ENCODE measurements at places on chromosomes 2 and 18.

DNA sequence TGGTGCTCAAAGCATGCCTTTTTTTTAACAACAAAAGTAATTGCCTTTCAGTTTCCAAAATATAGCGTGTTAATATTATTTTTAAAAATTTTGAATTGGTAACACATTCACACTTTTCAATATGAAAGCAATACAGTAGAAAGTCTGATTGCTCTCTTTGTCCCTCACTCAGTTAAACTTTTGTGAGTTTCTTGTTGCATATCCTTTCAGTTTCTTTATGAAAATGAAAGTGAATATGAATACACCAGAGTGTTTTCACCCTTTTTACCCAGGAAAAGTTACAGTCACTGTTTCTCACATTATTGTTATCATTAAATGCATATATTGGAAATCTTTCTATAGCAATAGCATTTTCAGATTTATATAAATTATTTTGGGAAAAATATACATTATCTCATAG, 377.4 kb upstream of the CRIM1 start:
- DNase-seq = no peak

DNA sequence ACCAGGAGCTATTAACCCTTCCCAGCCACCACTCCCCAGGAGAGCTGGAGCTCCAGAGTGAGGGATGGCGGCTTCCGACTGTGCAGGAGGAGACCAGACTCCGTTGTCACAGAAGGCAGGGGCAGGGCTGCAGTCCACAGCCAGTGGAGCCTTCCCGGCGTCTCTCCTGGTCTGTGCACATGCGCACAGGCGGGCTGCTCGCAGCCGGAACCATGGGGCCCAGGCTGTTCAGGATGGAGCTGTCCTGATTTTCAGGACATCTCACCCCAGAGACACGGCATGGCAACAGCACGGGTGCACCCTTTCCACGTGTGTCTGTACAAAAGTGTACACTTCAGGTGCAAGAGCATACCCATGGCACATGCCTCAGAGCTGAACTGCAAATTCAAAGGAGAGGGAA, 28.9 kb downstream of the EIPR1 start:
- peak; percentile 35 for DNase-seq

DNA sequence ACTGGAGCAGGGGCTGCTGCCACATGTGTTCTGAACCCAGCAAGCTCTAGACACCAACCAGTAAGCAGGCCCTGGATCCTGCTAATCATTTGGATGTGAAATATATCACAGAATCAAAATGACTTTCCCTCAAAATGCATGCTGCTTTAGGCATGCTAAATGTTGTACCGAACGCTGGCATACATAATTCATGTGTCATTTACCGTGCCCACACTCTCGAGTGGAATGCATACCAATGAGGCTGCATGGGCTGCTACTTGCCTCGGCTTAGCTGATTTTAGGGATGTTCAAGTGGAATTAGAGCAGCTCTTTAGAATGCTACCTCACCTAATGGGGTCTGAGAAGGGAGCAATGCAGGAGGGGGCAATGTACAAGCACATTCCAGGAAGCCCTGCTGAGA, 509.6 kb upstream of the RAB6C start:
- no peak for DNase-seq

- no peak for DNase-seq
Observed at GRCh38 chr2:46056541-46056940, 240.7 kb upstream of the EPAS1 start.

DNA sequence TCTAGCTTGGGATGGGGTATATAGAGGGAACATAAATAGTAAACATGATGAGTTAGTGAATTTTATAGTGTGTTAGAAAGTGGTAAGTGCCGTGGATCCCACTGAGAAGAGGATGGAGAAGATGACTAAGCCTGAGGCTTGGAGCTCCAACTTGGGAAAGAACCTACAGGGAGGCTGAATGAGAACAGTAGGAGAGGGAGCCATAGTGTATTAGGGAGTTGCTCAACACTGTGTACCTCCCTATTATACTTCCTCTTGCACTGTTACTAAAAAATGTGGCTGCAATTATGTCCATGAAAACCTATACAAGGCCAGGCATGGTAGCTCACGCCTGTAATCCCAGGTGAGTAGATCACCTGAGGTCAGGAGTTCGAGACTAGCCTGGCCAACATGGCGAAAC, 2.9 kb upstream of the SLC19A3 start:
- DNase-seq = no peak

DNA sequence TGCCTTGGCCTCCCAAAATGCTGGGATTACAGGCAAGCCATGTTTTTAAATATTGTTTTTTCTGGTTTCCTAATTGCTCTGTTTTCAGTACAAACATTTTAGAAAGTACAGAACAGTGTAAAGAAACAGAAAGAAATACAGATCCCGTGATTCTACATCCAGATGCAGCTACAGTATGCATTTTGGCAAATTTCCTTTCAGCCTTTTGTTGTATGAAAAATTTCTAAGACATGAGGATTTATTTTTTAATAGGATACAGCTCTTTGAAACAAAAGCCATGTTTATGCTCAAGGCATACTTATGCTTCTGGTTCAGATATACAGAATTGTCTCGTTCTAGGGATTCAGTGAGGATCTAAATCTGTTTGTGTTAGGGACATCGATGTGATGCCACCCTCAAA, 109.5 kb downstream of the MAP2 start:
- no peak for DNase-seq

- no peak for DNase-seq
Observed at GRCh38 chr2:143819190-143819735, 690.0 kb downstream of the ARHGAP15 start.

GRCh38 chr2:53347269-53347668, 420.3 kb upstream of the CHAC2 start:
- DNase-seq = no peak

DNA sequence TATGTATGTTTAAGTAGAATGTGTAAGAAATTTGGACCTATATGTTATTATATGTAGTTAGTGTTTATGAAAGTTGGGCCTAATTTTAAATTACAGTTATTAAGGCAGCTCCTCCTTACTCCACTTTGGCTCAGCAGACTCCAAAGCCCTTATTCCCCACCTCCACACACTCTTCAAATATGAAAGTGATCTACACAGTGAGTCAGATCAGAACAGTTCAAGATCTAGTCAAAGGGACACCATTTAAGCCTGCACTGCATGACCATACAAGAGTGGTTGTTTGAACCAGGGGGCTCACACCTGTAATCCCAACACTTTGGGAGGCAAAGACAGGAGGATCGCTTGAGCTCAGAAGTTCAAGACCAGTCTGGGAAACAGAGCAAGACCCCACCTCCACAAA, 21.2 kb upstream of the PMAIP1 start:
- no peak for DNase-seq

- DNase-seq = no peak
Observed at GRCh38 chr2:186590350-186590758, 498 bp downstream of the ITGAV start.

DNA sequence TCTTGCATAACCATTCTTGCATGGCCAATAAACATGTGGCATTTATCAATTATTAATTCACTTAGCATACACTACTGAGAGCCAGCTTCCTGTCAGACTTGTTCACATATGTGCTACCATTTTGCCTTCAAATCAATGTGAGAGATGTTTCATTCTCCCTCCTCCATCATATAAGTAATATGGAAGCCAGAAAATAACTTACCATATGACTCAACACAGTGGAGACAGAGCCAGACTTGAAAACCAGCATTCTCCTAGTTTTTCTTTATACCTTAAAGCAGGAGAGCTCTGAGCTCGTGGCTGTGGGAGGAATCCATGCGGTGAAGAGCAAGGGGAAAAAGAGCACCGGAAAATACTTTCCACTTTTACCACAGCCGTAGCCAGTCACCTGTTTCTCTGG, 215.0 kb upstream of the LRATD1 start:
- DNase-seq = peak; percentile 44

DNA sequence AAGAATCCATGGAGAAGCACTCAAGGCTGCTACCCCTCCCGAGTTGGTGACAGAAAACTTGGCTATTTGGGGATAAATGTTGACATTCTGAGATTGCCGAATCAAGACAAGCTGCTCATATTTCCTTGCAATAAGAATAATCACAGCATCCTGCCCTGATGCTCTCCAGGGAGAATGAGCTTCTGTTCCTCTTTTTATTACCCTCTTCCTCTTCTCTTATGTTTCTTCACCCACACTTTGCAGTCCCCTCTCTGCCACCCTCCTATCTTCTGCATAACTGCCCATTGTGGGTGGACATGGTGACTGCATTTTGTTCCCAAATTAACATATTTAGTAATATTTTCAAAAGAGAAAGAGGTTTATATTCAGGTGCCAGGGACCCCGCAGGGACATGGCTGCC, 11.9 kb upstream of the MSGN1 start:
- DNase-seq = no peak

DNA sequence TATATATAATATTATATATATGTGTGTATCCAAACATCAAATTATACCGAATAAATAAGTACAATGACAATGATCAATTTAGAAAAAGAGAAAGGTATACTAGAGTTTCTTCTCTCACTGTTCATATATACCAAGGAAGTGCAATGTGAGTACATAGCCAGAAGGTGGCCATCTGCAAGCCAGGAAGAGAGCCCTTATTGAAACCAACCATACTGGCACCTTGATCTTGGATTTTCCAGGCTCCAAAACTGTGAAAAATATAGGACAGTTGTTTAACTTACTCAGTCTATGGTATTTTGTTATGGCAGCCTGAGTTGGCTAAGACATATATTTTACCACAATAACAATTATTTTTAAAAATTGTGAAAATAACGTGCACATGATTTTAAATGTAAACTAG, 1490.2 kb upstream of the SLC39A10 start:
- peak; percentile 17 for DNase-seq

DNA sequence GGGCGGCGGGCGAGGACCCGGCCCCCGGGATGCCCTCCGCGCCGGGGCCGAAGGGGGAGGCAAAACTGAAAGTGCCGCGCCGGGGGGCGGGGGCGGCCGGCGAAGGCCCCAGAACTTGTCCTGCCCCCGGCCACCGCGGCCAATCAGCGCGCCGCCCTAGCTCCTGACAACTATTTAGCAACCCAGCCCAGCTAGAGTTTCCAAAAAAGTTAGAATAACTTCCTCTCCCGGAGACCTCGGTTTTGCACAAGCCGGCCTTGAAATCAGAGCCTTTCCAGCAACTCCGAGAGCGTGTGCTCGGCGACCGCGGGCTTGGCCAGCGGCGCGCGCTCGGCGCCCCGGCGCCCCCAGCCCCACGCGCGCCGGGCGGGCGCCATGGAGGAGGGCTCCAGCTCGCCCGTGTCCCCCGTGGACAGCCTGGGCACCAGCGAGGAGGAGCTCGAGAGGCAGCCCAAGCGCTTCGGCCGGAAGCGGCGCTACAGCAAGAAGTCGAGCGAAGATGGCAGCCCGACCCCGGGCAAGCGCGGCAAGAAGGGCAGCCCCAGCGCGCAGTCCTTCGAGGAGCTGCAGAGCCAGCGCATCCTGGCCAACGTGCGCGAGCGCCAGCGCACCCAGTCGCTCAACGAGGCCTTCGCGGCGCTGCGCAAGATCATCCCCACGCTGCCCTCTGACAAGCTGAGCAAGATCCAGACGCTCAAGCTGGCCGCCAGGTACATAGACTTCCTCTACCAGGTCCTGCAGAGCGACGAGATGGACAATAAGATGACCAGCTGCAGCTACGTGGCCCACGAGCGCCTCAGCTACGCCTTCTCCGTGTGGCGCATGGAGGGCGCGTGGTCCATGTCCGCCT, at the start of gene TWIST2:
TSS of gene TWIST2 (plus strand) at position 245 of the 850 bp plus-strand sequence. CDS start at position 376, 131 bp downstream.
- DNase-seq = peak; percentile 79

GRCh38 chr2:17756668-17757067, 2.7 kb downstream of the GEN1 start:
- no peak for DNase-seq

DNA sequence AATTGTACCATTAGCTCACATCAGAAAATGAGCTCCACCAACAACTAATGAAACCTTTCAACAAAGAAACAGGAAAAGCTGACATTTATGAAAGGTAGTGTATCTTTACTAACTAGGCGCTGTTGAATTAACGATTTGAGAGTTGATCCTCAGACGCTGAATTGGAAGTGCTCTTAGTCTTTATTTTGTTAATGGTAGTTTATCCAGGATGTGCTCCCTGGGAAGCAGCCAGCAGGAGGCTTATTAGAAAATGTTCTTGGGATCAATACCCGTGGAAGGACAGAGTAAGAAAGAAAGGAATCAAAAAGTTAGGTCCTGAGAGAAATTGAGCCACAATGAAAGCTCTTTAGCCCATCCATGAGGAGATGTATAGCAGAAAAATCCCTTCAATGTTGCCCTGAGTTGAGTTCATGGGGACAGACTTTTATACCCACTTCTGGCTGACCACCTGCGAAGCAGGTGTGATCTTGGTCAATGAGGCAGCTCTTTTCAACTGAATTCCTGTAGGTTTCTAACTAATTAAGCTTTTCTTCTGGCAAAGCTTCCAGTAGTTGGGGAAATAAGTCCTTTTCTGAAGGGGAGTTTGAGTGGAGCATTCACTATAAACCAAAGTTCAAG, 492.6 kb upstream of the REG3G start:
- no peak for DNase-seq

DNA sequence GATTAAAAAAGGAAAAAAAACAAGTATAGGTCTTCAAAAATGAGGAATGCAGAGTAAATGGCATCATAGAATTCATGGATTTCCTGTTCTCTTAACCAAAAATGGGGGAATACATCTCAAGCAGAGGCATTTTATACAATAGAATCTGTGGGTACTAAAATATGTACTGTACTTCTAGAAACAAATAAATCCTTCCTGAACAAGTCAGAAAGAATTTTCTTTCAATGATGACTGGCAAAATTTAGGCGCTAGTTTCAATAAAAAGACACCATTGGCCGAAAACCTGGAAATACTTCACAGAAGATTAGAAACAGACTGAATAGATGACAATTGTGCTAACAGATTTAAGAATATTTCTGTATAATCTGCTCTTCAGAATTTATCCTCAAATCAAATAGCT, 15.1 kb downstream of the TRAK2 start:
- DNase-seq = no peak

All from eye (tissue), 1 donor.